ENCODE measurements at places on chromosomes 12 and 14.

GRCh38 chr12:1791104-1791841 lies 29.1 kb upstream of the LRTM2 start:
- peak; percentile 69 for DNase-seq

DNA sequence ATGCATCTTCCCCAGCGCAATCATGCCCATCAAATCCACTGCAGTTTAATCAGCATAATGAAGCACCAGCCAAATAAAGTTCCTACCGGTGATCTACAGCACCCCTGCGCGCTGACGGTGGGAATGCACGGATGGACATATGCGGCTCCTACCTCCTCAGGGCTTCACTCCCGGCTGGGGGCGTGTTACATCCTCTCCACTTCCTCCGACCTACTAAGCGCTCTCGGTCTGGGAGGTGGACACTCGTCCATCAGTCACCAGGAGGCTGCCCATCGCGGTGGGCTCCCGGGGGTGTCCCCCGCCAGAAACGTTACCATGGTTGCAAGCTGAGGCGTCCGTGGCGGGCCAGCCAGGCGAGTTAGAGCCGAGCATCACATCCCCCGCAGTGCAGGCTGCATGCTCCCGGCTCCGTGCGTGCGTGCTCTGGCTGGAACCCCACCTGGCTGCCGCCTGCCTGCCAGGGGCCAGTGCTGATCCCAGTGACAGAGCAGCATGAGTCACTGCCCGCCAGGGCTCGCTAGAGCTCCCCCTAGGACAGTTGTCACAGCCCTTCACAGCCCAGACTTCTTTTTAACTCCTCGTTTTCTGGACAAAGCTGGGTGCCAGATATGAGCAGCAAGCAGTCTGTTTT lies 73.0 kb downstream of the CIT start:
- no peak for DNase-seq

GRCh38 chr12:87467936-87468335 lies 561.3 kb downstream of the C12orf50 start:
- no peak for DNase-seq

GRCh38 chr12:28369483-28369882 lies 179.2 kb downstream of the CCDC91 start:
- DNase-seq: no peak

DNA sequence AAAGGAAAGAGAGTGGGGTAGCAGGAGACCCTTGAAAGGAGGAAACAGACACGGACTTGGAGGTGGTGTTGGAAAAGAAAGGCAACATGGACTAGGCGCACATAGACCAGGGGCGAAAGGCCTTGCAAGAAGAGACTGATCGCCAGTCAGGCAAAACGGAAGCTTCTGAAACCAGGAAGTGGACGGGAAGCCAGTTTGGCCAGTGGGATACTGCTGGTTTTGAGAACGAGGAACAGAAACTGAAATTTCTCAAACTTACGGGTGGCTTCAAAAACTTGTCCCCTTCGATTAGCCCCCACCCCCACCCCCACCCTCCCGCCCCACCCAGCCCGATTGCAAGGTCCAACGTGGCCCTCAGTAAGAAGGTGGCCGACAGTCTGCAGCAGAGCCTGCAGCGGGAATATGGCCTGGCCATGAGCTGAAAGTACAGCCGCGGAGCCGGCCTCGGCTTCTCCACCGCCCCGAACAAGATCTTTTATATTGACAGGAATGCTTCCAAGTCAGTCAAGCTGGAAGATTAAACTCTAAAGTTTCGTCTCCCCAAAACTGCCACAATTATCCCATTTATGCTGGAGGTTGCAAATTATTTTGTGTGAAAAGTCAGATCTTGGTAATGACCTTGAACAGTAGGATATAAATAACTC lies 364.7 kb downstream of the BCAT1 start:
- peak; percentile 58 for DNase-seq

DNA sequence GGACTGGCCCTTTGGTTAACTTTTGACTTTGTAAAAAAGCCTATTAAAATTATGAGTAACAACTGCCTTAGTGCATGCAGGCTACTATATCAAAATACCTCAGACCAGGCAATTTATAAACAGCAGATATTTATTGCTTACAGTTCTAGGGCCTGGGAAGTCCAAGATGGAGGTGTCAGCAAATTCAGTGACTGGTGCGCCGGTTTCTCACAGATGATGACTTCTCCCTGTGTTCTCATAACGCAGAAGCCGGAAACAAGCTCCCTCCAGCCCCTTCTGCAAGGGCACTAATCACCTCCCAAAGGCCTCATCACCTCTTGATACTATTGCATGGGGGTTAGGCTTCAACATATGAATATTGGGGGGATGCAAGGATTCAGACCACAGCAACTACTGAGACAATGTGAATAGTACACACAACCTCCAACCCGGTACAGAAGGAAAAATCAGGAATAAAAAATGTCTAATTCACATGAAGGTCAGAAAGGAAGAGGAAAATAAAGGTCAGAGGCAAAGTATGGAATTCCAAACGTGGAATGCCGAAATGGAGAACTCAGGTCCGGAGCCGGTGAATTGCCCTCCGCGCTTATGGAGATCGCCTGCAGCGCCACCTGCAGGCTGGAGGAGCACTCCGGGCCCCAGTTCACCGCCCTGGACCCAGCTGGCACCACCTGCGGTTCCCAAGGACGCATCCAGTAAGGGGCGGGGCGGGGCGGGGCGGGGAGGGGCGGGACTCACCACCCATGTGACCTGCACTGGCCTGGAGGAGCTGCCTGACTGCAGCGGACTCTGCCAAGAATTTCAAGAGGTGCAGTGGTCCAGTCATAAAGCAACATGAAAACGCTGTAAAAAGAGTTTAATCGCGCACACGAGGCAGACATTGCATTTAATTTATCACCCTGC lies 203.4 kb downstream of the KIF26A start:
- peak; percentile 16 for DNase-seq

DNA sequence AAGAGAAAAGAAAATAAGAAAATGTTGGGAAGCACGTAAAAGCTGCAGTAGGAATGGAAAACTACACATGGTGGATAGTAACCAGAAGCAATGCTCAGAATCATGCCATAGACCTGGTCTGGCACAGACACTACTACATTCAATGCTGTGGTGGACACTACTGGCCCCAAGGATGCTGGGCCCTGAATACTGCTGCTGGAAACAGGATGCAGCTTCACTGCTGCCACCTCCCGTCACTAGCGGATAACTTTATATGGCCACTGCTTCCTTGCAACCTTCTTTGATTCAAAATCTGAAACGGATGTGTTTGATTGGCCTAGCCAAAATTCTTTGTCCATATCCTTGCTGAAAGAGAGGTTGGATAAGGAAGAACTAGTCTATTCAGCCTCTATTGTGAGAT lies 30.7 kb downstream of the ADCY6 start:
- no peak for DNase-seq

DNA sequence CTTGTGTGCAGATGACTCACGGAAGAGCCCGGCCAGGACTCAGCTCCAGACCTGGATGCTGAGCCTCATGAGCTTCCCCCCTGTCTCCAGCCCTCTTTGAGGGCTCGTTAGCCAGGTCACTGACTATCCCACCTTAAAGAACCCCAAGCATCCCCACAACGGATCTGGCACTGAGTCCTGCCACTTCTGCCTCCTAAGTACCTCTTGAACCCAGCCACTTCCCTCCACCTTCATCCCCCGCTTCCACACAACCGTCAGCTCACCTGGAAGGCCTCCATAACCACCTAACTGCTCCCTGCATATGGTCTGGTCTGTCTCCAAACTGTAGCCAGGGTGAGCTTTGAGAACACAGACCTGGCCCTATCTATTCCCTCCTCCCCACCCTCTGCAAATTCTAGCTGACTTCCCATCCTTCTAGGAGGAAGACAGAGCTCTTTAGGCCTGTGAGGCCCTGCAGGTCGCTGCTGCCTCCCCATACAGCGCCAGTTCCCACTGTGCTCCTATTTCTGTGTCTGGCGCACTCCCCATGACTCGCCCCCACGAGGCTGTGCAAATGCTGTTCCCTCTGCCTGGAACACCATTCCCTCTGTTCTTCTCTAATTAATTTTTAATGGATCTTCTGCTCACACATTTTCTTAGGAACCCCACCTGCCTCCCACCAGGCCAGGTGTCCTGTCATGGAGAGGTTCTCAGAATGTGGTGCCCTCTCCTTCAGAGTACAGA lies 2.9 kb upstream of the HSP90AA1 start:
- no peak for DNase-seq

DNA sequence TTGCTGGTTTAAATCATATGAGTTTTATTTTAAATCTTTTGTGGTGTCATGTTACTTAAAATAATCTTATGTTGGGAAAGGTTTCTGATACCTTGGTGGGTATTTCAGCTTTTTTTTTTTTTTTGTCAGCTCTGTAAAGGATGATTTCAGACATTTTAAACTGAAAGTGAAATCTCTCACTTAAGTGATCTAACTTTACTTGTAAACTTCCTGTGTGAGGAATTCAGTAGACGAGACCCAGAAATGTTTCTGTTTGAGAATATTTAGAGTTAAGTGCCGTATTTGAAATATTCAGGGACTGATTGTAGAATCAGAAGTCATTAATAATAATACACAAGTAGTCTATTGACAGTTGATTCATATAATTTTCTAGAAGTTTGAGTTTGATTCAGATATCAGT lies 37.8 kb downstream of the PROX2 start:
- peak; percentile 25 for DNase-seq

GRCh38 chr12:41777064-41777790 lies 367.4 kb downstream of the GXYLT1 start:
- no peak for DNase-seq

GRCh38 chr12:48750769-48751356 lies 34.4 kb upstream of the CCNT1 start:
- no peak for DNase-seq

DNA sequence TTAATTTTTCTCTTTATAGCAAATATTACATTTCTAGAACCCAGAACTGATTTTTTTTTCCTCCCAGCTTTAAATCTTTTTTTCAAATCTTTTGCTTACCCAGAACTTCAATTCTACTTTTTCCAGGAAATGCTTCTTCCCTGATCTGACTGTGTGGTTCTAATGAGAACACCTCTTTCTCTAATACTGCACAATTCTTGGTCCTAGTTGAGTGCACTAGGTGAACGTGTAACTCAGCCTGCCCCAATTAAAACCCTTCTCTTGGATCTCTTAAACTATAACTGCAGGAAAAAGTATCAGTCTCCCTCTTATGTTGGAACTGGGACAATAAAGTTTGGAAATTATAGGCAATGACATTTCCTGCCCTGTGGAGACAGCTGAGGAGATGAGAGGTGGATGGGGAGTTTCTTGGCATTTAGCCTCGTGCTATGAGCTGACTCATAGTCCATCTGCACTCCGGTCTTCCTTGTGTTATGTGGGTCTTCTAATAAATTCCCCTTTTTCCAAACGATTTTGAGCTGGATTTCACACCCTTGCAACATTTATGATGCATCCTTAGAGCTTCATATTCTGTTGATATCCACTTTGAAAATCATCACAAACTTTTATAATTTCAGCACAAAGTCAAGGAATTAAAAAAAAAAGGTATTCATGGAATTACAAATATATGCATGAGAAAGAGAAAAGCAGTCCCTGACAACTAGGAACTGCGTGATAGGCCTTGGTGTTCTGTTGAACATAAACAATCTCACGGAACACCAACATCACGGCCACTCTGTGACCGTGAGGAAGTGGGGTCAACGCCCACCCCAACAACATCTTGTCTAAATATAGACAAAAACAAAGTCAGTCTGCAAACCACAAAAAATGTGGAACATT lies 52.4 kb downstream of the BRMS1L start:
- DNase-seq: peak; percentile 81

DNA sequence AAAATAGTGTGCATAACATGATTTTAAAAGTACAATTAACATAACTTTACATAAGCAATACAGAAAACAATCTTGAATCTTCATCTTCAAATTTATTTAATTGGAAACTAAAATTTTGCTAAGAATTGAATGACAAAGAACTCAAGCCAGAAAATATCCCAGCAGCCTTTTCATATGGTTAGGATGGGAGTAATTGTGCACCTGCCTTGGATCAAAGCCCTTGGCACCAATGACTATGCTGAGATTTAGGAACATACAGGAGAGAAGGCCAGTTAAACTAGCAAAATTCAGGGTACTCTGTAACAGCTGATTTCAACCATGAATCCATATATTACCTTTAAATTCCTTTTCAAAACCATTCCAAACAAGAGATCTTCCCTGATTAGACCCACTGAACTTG lies 5.8 kb downstream of the KERA start:
- DNase-seq: no peak

GRCh38 chr12:89571491-89572195 lies 45.8 kb upstream of the POC1B start:
- DNase-seq: no peak

GRCh38 chr12:93256256-93256969 lies 121.3 kb upstream of the NUDT4 start:
- no peak for DNase-seq

GRCh38 chr12:116727891-116728290 lies 10.0 kb downstream of the SPRING1 start:
- no peak for DNase-seq

DNA sequence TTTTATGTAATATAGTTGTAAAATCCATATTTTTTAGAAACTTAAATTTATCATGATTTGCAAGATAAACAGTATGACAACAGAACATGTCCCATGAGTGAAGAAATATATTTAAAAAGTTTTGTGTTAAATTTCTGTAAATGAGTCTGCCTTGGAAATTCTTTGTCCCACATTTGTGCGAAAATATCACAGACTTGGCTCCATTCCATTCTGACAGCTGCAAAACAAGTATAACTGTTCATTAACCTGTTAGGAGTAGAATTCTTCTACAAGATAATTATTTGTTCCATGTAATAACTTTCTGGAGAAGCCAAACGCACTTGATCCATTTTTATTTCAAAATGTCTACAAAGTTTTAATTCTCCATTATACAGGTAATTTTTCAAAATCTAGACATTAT lies 37.9 kb downstream of the MDM1 start:
- no peak for DNase-seq

GRCh38 chr12:132837693-132838409 lies 9.2 kb upstream of the GOLGA3 start:
- DNase-seq: no peak
